ENCODE measurements at places on chromosomes 6 and 20. TPM values are rescaled to one million over a fixed set of nuclear protein-coding genes. Genes with fewer than 3 reads are reported as not detected.

Gene SCUBE3
- total RNA-seq: 0.23 TPM

Gene ZC3H12D
- total RNA-seq: 4.7 TPM

DNA sequence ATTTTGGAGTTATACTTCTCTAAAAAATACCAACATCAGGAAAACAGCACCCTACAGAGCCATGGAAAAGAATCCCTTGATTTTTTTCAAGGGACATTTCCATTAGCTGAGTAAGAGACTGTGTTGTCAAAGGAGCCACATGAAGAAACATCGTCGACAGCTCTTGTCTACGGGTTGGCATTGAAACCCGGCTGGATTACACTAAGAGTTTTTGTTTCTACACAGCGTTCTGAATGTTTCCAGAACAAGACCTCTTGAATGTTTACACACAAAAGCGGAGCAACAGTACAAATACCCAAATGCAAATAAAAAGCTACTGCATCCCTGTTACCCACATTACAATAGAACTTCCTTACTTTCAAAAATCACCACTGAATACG, 2.4 kb upstream of the MYLK4 start:
- no peak for DNase-seq

GRCh38 chr20:35502352-35502751, 27.1 kb downstream of the C20orf173 start:
- DNase-seq: no peak

GRCh38 chr6:158570681-158570962, 10.7 kb downstream of the TMEM181 start:
- DNase-seq: peak; percentile 0

- no peak for DNase-seq
Observed at GRCh38 chr6:75142721-75143120, 63.1 kb downstream of the COL12A1 start.

Data from suprapubic skin (tissue), 4 donors.